ENCODE measurements at places on chromosomes 13 and 19.
A peak's percentile ranks its signal among the peaks of the same experiment; 100 is the strongest.

DNA sequence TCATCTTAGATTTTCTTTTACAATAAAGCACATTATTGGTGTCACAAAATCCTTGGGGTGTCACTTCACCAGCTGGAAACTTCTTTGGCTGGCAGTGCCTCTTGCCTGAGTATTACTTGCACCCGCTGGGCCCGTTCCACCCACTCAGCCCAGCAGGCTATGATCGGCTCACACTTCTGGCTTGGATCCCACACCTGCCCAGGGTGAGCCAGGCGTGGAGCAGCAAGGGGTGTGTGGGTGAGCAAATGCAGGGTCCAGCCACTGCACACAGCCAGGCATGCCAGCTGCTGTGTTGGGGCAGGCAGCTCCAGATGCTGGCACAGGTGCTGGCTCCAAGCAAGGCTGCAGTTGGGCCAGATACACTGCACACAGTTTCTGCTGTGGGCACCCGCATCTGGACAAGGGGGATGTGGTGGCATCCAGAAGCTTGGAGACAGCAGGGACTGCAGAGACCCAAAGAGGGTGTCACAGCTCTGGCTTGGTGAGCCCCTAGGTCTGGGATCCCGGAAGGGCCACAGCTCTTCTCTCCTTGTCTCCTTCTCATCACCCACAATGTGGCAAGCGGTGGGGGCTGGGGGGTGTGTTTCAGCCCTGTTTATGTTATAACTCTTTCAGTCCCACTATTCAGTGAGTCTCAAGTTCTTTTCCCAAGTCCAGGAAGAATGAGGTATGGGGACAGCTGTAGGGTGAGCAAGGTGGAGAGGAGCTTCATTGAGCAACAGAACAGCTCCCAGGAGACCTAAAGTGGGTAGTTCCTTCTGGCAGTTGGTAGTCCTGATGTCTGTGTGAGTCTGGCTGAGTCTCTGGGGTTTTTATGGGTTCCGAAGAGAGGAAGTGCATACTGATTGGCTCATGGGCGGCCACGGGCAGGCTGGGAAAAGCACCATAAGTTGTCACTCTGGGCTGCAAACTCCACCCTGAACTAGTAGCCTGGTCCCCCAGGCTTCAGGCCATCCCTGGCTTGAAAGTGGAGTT lies 25.3 kb upstream of the TBC1D4 start:
- no peak for DNase-seq

- no peak for DNase-seq
Observed at GRCh38 chr19:35254341-35255297, 5.8 kb downstream of the LSR start.

- DNase-seq: no peak
Observed at GRCh38 chr19:15304140-15304705, 28.1 kb downstream of the BRD4 start.

GRCh38 chr19:31344403-31344802 lies 4.8 kb downstream of the TSHZ3 start:
- no peak for DNase-seq

GRCh38 chr13:89361909-89362308 lies 1690.7 kb downstream of the SLITRK5 start:
- DNase-seq: no peak

- DNase-seq: no peak
Observed at GRCh38 chr13:88601949-88602348, 930.8 kb downstream of the SLITRK5 start.

GRCh38 chr19:34269081-34269480 lies 14.7 kb downstream of the GARRE1 start:
- DNase-seq: no peak

- DNase-seq: peak; percentile 18
Observed at GRCh38 chr13:114167426-114167825, 11.6 kb upstream of the CFAP97D2 start.

DNA sequence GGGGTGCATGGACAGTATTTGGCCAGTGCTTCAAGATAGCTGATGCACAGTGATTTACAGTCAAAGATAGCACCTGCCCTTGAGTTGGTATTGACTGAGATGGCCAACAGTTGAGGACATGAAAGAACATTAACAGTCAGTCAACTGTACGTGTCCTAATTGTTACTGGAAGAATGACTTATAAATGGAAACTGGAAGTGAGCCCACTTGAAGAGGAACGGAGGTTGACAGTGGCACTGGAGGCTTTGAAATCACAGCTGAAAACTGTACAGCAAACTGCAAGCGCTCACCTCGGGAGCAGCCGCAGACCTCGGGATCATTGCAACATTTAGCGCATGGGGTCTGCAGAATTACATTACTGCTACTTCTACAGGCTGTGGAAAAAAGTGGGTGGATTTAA lies 77.1 kb downstream of the GGACT start:
- no peak for DNase-seq

- DNase-seq: no peak
Observed at GRCh38 chr13:25210842-25211569, 38.9 kb upstream of the AMER2 start.

GRCh38 chr13:26614721-26615120 lies 57.2 kb downstream of the WASF3 start:
- no peak for DNase-seq

GRCh38 chr19:7382694-7383093 lies 34.0 kb downstream of the ARHGEF18 start:
- DNase-seq: no peak

DNA sequence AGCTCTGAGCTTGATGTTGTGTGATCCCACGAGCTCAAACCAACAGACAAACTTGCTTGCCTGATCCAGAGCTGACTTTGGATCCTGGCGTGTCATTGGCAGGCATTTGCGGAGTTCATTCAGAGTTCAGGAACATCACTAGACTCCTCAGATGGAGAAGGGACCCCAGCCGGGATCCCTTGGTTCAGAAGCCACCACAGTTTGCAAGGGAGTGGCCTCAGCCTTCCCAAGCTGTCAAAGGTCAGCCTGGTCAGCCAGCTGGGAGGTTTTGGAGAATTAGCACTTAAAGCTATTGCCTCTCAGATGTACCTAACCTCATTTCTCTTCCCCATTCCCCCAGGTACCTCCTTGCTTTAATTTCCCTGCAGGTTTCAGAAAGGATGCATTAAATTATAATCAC lies 208.8 kb upstream of the SOX21 start:
- DNase-seq: no peak

- no peak for DNase-seq
Observed at GRCh38 chr19:49338023-49338677, 2.9 kb downstream of the CD37 start.

DNA sequence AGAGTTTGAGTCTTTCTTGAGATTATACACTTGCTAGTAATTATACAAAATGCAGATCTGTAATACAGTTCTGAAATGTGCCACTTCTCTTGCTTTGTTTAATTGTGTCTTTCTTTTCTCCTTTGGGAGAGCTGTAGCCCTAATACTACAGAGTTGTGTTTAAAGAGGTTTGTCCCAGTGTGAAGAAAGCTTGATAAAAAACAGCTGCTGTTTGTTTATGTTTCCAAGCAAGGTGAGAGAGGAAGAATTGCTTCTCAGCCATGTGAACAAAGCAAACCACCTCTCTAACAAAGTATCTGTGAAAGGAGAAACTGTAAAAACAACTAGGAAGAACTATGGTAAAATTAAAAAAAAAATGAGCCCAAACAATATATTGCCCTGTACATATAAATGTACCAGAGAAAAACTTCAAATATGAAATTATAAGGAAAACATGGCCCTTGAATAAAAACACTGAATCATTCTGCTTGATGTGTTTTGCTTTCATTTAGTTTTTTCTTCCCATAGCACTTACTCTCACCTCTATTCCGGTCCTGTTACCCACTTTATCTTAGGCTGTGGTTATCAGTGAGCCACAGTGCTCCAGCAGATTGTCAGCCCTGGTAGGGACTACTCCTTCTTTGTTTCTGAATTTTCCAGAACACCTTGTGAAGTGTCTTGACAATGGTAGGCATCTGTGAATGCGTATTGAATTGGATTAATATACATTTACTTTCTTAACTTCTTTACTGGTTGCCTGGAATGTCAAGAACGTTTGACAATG lies 257.1 kb downstream of the MTUS2 start:
- DNase-seq: no peak

DNA sequence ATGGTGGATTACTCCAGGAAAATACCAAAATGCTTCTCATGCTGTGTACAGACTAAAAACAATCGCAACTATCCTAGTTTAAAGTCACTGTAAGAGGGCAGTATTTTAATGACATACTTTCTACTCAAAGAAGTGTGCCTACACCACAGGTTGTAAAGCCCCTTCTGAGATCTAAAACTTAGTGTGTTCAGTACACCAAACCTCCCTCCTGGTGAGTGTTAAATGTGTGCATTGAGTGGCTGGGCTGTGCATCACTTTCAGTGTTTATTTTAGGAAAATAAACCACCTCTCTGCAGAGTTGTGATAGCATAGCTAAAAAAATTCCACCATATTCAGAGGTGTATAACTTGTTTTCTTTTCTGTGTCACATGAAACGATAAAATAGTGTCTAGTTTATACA lies 263.7 kb downstream of the DACH1 start:
- no peak for DNase-seq

GRCh38 chr19:16594131-16594586 lies 21.9 kb upstream of the SLC35E1 start:
- no peak for DNase-seq

DNA sequence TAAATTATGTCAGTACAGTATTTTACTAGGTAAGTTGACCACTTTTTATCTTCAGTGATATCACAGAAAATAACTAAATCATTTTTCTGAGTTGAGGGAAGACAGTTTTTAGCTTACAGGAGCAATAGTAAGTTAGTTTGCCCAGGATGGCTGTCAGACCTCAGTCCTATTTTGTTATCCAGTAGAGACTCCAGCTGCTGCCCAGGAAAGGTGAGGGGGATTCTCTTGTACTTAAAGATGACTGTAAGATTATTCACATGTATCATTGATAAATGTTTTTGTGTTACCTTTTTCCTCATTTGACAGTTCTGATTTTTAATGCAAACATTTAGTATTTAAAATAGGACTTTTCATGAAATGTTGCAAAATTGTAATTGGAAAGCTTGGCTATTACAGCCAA lies 14.5 kb upstream of the GPR183 start:
- no peak for DNase-seq

GRCh38 chr13:25217023-25217885 lies 45.2 kb upstream of the AMER2 start:
- peak; percentile 69 for DNase-seq

- DNase-seq: no peak
Observed at GRCh38 chr19:29326351-29326750, 113.4 kb upstream of the UQCRFS1 start.

- DNase-seq: no peak
Observed at GRCh38 chr19:10113964-10114650, 2.6 kb downstream of the P2RY11 start.

DNA sequence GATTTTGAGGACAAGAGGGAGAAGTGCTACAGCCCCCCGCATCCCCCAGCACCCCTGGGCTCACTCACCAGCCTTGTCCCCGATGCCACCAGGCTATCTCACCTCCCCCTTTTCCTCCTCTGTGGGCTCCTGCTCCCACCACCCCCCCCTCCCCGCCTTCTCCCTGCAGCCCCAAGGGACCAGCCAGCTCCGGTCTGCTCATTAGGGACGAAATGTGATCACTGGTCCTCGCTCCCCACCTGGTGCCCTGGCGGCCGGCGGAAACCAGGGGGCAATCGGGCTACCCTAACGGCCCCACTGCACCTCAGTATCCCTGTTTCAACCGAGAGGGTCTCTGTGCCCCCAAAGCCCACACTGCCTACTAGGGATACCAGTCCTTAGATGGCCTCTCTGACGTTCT lies 2.7 kb downstream of the GPR4 start:
- no peak for DNase-seq

GRCh38 chr19:50419580-50420035 lies 870 bp downstream of the SPIB start:
- DNase-seq: no peak

- DNase-seq: peak; percentile 20
Observed at GRCh38 chr13:51848674-51849073, 3.7 kb upstream of the TMEM272 start.

DNA sequence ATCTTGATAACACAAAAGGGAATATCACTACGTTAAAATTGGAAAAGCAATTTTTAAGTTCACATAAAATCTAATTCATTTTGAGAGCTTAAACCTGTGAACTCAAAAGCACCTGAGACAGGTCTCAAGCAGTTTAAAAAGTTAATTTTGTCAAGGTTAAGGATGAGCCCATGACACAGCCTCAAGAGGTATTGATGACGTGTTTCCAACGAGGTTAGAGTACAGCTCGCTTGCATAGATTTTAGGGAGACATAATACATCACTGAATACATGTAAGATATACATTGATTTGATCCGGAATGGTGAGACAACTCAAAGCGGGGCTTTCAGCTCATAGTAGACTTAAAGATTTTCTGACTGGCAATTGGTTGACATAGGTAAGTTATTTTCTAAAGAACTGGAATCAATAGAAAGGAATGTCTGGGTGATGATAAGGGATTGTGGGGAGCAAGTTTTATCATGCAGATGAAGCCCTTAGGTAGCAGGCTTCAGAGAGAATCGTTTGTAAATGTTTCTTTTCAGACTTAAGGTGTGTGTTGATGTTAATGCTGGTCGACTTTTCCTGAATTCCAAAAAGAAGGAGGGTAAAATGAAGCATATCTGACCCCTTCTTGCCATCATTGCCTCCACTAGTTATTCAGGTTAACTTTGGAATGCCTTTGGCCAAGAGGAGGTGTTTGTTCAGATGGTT lies 2890.6 kb downstream of the PCDH9 start:
- no peak for DNase-seq

DNA sequence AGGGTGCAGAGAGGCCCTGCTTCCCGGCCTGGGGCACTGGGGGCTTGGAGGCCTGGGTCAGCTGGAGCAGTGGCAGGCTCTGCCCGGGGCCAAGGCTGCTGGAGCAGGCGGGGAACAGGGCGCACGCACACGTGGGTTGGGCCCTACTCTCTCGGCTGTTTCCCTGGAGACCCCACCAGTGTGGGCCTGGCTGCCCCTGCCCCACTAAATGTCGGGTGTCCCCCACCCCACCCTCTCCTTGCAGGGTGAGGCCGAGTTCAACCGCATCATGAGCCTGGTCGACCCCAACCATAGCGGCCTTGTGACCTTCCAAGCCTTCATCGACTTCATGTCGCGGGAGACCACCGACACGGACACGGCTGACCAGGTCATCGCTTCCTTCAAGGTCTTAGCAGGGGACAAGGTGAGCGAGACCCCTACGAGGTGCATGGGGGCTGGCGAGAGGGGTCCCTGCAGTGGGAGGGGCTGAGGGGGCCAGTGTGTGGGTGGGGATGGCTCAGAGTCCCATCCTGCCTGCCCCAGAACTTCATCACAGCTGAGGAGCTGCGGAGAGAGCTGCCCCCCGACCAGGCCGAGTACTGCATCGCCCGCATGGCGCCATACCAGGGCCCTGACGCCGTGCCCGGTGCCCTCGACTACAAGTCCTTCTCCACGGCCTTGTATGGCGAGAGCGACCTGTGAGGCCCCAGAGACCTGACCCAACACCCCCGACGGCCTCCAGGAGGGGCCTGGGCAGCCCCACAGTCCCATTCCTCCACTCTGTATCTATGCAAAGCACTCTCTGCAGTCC lies 15.3 kb downstream of the CAPN12 start:
- no peak for DNase-seq

GRCh38 chr13:31012655-31013024 lies 80.2 kb downstream of the TEX26 start:
- peak; percentile 23 for DNase-seq
